ENCODE measurements at places on chromosomes 6 and 20.
A peak's percentile ranks its signal among the peaks of the same experiment; 100 is the strongest.

DNA sequence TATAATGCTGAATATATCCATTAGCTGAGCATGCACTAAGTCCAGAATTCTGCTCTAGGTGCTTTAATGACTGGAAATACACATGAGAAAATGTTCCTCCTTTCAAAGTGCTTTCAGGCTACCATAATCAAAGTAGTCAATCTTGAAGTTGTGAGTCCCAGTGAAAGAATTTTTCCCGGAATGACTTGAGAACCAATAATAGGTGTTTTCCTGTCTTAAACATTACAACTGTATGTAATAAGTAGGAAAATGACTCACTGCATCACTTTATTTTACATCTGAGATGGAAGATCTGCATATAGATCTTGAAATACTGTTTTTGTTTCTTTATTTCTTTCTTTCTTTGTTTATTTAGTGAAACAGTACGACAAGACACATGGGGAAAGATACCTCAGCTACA is 437.4 kb upstream of the JAG1 start:
- no peak for DNase-seq

DNA sequence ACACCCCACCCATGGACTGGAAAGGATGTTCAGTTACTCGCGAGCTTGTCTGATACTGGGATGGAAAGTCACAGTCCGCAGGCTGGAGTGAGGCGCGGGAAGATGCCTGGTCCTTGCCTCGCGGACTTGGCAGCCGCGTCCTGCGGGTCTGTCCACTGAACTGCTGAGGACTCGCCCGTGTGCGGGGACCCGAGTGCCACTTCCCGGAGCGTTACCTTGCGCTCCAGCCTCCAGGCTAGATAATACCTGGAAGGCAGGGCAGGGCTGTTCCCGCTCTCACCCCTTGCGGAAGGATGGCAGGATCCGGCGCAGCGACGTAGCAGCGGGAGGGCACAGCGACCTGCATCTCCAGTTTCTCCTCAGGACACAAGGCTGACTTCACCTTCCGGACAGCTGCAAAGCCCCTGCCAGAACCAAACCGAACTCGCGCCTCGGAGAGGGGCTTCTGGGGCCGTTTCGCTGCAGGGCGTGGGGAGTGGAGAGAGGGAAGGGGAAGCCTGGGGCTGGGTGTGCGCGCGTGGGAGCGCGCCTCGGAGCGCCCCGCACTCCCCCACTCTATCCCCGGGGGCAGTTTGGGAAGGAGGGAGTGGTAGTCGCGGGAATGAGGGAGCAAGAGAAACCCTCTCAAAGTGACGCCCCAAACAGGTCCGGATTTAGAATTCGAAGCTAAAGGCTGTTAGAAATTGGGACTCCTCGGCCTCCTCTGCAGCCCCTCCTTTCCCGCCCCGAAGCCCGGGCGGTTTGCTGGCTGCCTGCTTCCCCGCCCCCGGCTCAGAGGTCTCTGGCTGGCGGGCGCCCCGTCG is at the start of gene KCNQ5:
Gene KCNQ5, plus strand, starts transcription at position 774 of the 803 bp plus-strand sequence.
- no peak for DNase-seq

- no peak for DNase-seq
Measured at GRCh38 chr6:3856576-3856975, 7.4 kb downstream of the FAM50B start.

DNA sequence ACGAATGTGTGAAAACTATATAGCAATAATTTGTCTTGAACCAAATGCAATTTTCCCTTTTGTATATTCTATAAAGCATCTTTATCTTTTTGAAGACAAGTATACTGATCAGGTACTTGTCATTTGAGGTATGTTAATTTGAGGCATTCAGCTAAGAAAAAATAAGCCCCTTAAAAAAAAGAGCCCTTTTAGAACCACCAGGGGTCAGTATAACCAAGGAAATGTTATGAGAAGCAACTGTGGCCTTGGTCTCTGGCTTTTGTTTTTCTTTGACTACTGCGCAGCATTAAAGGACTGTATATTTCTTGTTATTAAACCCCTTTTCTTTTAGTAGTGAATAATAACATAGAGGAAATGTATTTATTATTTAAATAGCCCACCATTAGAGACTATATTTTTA is 43.1 kb downstream of the CD109 start:
- no peak for DNase-seq

GRCh38 chr6:136920671-136921380 is 1.3 kb upstream of the SLC35D3 start:
- no peak for DNase-seq

DNA sequence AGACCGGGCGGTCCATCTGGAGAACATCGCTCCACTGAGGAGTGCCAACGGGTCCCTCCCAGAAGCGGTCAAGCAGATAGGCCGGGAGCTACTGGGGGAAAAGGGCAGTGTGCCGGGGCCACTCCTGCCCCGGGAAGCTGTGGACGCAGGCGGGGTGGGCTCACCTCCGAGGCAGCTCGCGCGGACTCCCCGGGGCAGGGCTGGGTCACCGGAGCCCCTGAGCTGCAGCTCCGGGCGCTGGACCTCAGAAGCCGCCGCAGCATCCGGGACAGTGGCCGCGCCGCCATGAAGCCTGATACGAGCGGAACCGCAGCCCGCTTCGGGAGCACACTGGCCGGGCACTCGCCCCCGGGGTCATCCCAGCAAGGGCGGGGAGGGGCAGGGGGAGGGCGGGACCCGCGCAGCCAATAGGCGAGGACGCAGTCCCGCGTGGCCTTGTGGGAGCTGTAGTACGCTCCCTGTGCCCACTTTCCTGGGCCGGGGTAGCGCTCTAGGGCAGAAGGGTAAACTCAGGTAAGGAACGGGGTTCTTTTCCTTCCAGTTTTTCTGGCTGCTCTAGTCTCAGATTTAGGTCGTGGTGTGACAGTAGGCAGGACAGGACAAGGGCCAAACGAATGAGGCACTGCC is at the start of gene MOCS1:
Gene MOCS1, minus strand, starts transcription at position 332 of the 627 bp plus-strand sequence. Its CDS starts 45 bp downstream, at position 287.
- DNase-seq = peak; percentile 4
